Vein endothelial cell (primary cell): ENCODE measurements at places on chromosomes 16 and 17. TPM values are rescaled to one million over a fixed set of nuclear protein-coding genes. Genes with fewer than 3 reads are reported as not detected.

AURKB gene
- total RNA-seq: 17.6 and 26.1 TPM in 2 replicates

ZNF267 gene
- 26.1 and 40.7 TPM in 2 replicates for total RNA-seq

C17orf58 gene
- total RNA-seq: 16.5 and 25.5 TPM in 2 replicates

TNFRSF13B gene
- not detected in 2 replicates for total RNA-seq

PIP4K2B gene
- 52.1 and 60.1 TPM in 2 replicates for total RNA-seq

PABPN1L gene
- not detected in 2 replicates for total RNA-seq

ORAI3 gene
- 24.2 and 26.8 TPM in 2 replicates for total RNA-seq

TTYH2 gene
- 1.6 and 2.1 TPM in 2 replicates for total RNA-seq

SLC6A2 gene
- not detected in 2 replicates for total RNA-seq

NLE1 gene
- 24.9 and 26.8 TPM in 2 replicates for total RNA-seq

KIF2B gene
- not detected in 2 replicates for total RNA-seq

DHRS7C gene
- total RNA-seq: not detected in 2 replicates

PIGW gene
- total RNA-seq: 5.9 and 18.0 TPM in 2 replicates

FOXC2 gene
- total RNA-seq: 3.1 and 5.9 TPM in 2 replicates

HS3ST2 gene
- total RNA-seq: under 0.01 TPM in 1 of 2 replicates, not detected in the other

IKZF3 gene
- not detected in 2 replicates for total RNA-seq

SULT1A2 gene
- total RNA-seq: 0.19 TPM in 1 of 2 replicates, not detected in the other

MEIOB gene
- not detected in 2 replicates for total RNA-seq

MEOX1 gene
- under 0.01 TPM in 1 of 2 replicates, not detected in the other for total RNA-seq

CHST4 gene
- total RNA-seq: not detected in 2 replicates

KRT20 gene
- not detected in 2 replicates for total RNA-seq

CPHXL2 gene
- not detected in 2 replicates for total RNA-seq

DGKE gene
- 11.1 and 17.5 TPM in 2 replicates for total RNA-seq

TBX2 gene
- 0.29 TPM in 1 of 2 replicates, not detected in the other for total RNA-seq

GPR142 gene
- not detected in 2 replicates for total RNA-seq

USP43 gene
- 0.10 and 0.98 TPM in 2 replicates for total RNA-seq

GLTPD2 gene
- total RNA-seq: not detected in 2 replicates

COX6A2 gene
- not detected in 2 replicates for total RNA-seq

SLC12A3 gene
- not detected in 2 replicates for total RNA-seq

NPIPA5 gene
- 1.3 and 2.4 TPM in 2 replicates for total RNA-seq

MAPT gene
- total RNA-seq: under 0.01 TPM in 2 replicates

LGALS9 gene
- 36.9 and 49.0 TPM in 2 replicates for total RNA-seq

KREMEN2 gene
- total RNA-seq: not detected in 2 replicates

IL17C gene
- 0.10 and 0.33 TPM in 2 replicates for total RNA-seq

STH gene
- not detected in 2 replicates for total RNA-seq
